Tibial nerve (tissue), 4 donors: ENCODE measurements at places on chromosomes 3 and 15.

DNA sequence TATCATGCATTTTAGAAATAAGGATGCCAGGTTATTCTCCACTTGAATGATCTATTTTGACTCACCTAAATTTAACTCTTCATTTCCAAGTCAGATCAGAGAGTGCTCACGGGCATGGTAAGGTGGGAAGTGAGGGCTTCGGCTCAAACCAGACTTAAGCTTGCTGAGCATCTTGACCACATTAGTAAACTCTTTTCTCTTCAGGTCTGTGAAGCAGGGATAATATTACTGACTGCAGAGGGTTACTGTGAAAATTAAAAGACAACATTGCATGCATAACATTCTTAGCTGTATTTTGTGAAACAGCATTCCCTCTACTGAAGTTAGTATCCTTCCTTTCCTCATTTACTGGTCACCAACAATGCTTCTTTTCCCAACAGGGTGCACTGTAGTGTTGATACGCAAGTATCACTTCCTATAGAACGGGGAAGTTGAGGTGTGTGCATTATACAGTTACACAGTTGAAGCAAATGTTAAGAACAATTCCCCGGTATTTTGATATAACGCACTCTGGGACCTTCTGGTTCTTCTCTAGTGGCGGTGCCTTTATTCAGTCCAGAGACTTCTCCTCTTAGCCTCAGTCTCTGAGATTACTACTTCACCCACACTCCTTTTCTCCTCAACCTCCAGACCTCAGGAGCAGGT is 74.1 kb upstream of the MNS1 start:
- no peak for DNase-seq

DNA sequence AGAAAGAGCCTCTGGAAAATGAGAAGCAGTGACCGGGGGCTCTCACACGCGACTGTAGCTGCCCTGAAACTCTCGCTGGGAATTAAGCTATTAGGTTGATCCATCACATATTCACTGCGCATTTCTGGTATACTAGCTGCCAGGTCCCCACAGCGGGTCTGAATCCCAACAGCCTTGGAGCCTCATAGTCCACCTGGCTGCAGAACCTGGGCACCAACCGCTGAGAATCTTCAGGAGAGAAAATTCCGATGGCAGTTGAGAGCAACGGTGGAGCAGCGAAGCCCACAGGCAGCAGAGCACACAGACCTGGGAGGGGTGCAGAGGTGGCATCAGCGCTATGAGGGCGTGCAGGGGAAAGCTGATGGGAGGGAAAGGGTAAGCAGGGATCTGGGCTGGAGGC is 75.1 kb downstream of the FAM174B start:
- no peak for DNase-seq

- DNase-seq, result no peak
These were observed 11.4 kb downstream of the CHRD start for GRCh38 chr3:184391266-184391665.

DNA sequence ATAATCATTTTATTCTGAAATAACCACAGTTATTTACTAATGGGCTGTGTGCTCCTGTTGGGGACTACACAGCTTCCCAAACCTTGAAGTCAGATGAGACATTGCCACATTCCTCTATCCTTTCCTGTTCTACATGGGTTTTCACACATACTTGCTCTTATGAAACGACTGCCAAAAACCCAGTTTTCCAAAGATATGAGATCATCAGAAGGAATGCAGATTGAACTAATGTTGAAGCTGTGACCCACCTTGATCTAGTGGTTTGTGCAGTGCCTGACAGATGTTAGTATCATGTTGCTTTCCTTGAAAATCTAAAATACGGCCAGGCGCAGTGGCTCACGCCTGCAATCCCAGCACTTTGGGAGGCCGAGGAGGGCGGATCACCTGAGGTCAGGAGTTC is 144.6 kb downstream of the VGLL4 start:
- DNase-seq, result peak; percentile 51

DNA sequence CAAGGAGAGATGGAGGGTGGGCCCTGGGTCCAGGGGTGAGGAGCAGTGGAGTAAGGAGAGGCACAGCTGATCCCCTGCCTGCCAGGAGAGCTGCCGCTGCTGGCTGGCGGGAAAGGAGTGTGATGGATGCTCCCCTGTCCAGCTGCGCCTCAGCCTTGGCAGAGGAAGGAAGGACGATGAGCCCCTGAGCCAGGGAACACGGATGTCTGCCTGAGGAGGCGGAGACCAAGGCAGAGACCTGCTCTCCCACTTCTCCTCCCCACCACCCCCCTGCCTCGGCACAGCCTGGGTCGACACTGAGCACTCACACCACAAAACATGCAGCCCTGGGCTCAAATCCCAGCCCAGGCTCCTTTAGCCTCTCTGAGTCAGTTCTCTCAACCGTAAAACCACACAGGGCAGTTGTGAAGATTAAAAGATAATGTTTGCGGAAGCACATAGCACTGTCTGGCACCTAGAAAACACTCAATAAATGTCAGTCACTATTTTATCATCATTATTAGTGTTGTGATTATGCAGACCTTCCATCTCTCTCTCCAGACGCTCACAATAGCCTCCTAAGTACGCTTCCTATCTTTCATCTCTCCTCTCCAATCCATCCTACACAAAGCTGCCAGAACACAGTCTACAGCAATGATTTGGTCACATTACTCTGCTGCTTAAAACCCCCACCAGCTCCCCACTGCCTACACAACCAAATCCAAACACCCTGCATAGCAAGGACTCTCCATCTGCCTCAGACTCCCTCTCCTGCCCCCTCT is 52.2 kb downstream of the SEMA5B start:
- no peak for DNase-seq

DNA sequence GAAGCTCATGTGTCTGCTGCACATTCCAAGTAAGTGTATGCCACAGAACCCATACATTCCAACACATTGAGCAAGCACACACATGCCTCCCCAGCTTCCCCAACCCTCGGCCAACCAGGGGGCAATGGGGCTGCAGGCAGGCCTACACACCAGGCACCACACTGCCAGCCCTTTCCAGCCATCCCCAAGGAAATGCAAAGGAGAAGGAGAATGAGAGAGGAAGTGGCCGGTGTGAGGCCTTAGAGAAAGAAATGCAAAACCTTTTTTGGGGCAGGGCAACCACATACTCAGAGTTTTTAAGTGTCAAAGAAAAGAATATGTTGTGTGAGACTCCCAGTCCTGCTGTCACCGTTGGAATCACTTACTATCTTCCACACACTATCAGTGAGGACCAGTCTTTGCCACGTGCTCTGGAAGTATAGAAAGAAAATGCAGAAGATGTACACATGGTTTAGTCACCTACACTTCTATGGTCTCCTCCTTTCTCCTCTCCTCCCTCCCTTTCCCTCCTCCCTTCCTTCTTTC is 11.1 kb downstream of the IGF2BP2 start:
- no peak for DNase-seq

GRCh38 chr3:86793786-86794185 is 197.2 kb downstream of the VGLL3 start:
- peak; percentile 36 for DNase-seq

- DNase-seq, result no peak
These were observed 6.7 kb upstream of the OR5H14 start for GRCh38 chr3:98140531-98140930.

GRCh38 chr3:148077318-148077923 is 620.3 kb upstream of the AGTR1 start:
- DNase-seq, result no peak

- DNase-seq, result no peak
These were observed 15.5 kb upstream of the VIPR1 start for GRCh38 chr3:42486814-42487565.

DNA sequence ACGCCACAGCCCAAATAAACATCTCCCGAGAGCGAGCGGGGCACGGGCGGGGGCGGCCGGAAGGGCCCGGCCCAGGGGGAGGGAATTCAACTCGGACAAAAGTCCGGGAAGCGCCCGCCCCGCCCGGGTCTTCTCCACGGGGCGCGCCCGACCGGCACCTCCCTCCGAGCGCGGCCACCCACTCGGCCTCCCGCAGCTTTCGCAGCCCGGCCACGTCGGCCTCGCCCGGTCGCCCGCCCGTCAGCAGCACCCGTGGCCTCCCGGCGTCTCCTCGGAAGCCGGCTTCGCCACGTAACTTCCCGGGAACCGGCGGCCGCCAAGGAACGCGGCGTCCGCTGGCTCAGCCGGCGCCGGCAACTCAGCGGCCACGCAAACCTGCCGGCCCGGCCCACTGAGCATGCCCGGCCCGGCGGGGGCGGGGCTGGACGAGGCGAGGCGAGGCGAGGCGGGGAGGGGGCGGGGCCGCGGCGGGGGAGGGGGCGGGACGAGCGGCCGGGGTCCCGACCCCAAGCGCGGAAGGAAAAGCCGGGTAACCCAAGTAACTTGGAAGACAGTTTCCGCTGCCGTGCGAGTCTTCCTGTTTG is at the start of gene TJP1:
TJP1 (minus strand) TSS at position 369 of the 584 bp plus-strand sequence. CDS start 440 bp downstream, outside the sequence.
- peak; percentile 69 for DNase-seq

- no peak for DNase-seq
These were observed 67.4 kb downstream of the GRIP2 start for GRCh38 chr3:14472471-14473351.
